ENCODE measurements at places on chromosomes 2 and 18.

GRCh38 chr2:196142825-196143224 lies 28.6 kb downstream of the STK17B start:
- DNase-seq = no peak

DNA sequence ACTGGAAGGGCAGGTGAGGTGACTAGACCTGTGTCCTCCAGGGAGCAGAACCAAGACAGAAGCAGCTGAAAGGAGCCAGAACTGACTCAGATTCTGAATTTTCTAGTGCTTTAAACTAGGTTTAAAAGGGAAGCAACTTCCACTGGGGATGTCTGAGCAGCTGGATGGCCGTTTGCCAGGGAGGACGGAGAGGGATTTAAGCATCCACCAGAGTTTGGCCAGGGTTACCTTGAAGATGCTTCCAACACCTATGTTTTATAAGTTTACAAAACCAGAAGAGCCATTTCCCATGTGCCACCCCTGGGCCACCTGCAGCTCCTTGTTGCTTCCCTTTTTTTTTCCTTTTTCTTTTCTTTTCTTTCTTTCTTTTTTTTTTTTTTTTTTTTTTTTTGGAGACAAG lies 48.6 kb upstream of the RBM44 start:
- no peak for DNase-seq

- DNase-seq = no peak
These were observed 61.3 kb downstream of the DDX18 start for GRCh38 chr2:117875786-117876185.

- DNase-seq = no peak
These were observed 122.7 kb upstream of the GCFC2 start for GRCh38 chr2:75833386-75833785.

DNA sequence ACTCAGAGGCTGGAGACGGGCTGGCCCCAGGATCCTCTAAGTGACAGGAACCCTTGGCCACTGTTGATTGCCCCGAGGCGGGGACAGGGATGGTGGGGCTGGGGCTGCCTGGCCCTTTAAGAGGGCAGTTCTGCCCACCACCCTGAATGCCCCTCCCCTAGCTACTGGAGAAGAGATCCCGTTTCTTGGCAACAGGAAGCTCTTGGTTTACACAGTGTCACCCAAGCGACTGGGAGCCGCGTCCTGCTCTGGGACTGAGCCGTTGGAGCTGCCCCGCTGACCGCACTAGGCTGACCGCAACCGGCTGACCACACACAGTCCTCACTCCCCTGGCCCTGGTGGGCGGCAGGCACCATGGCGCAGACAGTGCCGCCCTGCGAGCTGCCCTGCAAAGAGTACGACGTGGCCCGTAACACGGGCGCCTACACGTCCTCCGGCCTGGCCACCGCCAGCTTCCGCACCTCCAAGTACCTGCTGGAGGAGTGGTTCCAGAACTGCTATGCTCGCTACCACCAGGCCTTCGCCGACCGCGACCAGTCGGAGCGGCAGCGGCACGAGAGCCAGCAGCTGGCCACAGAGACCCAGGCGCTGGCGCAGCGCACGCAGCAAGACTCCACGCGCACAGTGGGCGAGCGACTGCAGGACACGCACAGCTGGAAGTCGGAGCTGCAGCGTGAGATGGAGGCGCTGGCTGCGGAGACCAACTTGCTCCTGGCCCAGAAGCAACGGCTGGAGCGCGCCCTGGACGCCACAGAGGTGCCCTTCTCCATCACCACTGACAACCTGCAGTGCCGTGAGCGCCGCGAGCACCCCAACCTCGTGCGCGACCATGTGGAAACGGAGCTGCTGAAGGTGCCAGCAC lies at the start of gene TEKT4:
Gene TEKT4, plus strand, starts transcription at position 205 of the 862 bp plus-strand sequence. Its CDS starts 150 bp downstream, at position 355.
- no peak for DNase-seq

DNA sequence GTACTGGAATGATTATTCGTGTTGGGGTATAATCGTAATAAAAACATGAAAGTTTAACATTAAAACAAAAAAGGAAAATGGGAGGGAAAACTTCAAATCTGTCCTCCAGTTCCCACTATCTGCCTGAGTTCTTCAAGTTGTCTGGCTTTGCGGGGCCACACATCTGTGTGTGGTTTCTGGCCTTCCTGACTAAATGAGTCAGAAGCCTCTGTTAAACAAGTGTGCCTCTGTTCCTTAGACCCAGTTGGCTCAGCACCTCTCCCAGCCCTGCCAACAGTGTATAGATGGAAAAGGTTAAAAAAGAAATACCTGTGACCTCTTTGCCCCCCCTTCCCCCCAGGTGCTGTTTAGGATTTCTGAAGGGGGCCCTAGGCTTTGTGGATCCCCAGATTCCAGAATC lies 30.2 kb downstream of the XDH start:
- DNase-seq = no peak

- DNase-seq = no peak
These were observed 23.8 kb upstream of the TEX44 start for GRCh38 chr2:231568785-231569435.
